Activated CD8-positive, alpha-beta memory T cell treated with anti-CD3 and anti-CD28 coated beads, Interleukin-2, amount 10 ng/mL, durations not matched to agents 7 days and 5 days (primary cell): ENCODE measurements at places on chromosomes 5 and 9. TPM values are rescaled to one million over a fixed set of nuclear protein-coding genes. Genes with fewer than 3 reads are reported as not detected.

The THBS4 gene
- total RNA-seq = 3.6 TPM

The ZCCHC9 gene
- total RNA-seq = 30.6 TPM

The TRPM3 gene
- not detected for total RNA-seq

The FOXI1 gene
- not detected for total RNA-seq

The IL33 gene
- total RNA-seq = not detected

The NME5 gene
- not detected for total RNA-seq

The PCDHA13 gene
- total RNA-seq = not detected

The DCTN3 gene
- total RNA-seq = 120 TPM

The PCDHB7 gene
- total RNA-seq = not detected

The HEXB gene
- total RNA-seq = 63.6 TPM

The FOXD1 gene
- total RNA-seq = 0.23 TPM

The GPR151 gene
- total RNA-seq = not detected

The NPDC1 gene
- 55.6 TPM for total RNA-seq

The GFPT2 gene
- 0.15 TPM for total RNA-seq

The GRM6 gene
- not detected for total RNA-seq

The CTXN3 gene
- not detected for total RNA-seq

The GRIN3A gene
- total RNA-seq = not detected

The IFNA21 gene
- total RNA-seq = not detected

The MAPK9 gene
- 44.4 TPM for total RNA-seq
